ENCODE measurements at places on chromosomes 2 and 18.

- no peak for DNase-seq
Observed at GRCh38 chr2:219243291-219243761, 1.9 kb downstream of the GLB1L start.

- DNase-seq, result no peak
Observed at GRCh38 chr2:197894751-197895274, 90.4 kb downstream of the PLCL1 start.

DNA sequence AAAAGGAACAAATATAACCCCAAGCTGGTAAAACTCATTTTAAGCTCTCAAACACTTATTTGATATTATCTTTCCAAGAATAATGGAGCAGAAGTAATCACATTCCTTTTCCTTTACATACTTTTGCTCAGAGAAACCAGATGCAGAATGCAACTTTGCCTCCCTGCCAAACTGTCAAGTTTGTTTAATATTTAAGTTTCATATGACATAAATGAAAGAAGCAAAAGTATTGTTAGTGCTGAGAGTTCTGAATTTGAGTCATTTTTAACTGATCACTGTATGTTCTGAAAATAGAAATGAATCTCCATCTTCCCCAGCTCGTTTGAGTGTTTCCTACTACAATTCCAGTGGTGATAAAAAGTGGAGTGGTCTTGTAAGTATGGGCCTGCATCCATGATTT lies 423.4 kb downstream of the PID1 start:
- no peak for DNase-seq

GRCh38 chr18:59419386-59419785 lies 60.3 kb upstream of the LMAN1 start:
- DNase-seq, result no peak

- DNase-seq, result no peak
Observed at GRCh38 chr2:194015751-194016150, 1641.3 kb upstream of the SLC39A10 start.

- DNase-seq, result no peak
Observed at GRCh38 chr2:235611349-235611748, 117.5 kb downstream of the AGAP1 start.

DNA sequence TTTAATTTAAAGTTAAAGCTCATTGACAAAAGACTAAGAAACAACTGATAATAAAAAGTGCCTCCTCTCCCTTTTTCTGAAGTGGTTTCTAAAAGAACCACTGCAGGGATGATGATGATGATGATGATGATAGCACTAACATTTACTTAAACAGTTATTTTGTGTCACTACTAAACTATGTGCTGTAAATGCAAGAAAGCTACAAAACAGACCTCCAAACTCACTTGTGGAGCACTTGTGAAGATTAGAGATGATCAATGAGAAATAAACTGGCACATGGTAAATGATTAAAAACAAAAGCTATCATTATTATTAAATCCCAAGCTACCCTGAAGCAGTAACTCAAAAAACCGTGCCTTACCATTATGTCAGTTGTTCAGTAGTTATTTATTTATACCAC lies 88.7 kb downstream of the SLC8A1 start:
- no peak for DNase-seq

- no peak for DNase-seq
Observed at GRCh38 chr2:241618296-241618805, 18.6 kb downstream of the THAP4 start.

DNA sequence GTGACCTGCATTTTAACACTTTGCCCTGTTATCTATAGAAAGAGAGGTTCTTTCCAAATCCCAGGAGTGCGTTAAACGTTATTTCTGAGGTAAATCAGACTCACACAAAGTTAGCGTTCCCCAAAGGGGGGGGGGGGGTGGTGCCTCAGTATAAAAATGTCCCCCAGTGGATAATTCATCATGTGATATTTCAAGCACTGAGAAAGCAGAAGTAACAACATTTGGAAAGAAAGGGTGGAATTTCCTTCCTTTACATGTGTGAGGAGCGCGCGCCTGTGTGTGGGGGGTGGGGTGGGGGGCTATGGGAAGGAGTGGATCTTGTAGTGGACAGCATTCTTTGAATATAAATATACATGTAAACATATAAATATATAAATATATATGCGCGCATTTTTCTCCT lies 630.9 kb downstream of the NYAP2 start:
- no peak for DNase-seq

- DNase-seq, result no peak
Observed at GRCh38 chr2:231606941-231607340, 14.3 kb downstream of the TEX44 start.

DNA sequence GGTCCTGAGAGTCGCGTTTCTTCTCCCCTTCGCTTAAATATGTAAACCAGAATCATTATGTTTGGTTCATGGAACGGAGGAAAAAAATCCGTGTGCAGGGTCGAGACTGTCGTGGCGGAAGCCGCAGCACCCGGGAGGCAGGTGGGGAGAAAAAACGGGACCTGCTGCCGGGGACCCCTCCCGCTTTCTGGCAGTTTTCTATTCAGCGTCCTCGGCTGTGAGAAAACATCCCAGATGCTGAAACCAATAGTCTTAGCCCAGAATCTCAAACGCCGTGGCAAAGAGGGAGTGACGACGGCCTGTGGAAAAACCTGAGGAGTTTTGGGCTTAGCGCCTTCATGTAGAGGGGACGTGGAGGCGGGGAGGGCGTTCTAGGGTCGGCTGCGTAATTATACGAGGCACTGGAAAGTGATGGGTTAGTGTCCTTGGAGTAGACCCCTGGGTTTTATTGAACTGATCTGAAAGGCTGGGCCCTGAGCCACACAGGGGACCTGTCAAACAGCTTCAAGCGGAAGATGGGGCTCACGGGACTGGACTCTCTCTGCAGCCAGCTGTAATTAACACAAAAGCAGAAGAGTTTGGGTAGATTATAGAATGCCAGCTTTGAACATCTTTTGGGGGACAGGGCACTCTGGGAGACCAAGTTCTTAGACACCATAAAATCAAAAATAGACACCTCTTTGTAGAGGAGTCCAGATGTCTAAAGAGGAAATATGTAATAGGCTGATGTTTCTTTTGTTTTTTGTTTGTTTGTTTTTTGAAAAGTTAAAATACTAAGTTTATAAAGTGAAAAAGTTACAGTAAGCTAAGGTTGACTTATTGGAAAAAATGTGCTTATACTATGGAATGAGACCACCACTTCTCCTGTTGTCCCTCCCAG lies 834 bp upstream of the BUB1 start:
- no peak for DNase-seq

GRCh38 chr2:240596080-240596460 lies 9.5 kb downstream of the CAPN10 start:
- DNase-seq, result no peak

GRCh38 chr2:235576337-235576910 lies 82.6 kb downstream of the AGAP1 start:
- no peak for DNase-seq

DNA sequence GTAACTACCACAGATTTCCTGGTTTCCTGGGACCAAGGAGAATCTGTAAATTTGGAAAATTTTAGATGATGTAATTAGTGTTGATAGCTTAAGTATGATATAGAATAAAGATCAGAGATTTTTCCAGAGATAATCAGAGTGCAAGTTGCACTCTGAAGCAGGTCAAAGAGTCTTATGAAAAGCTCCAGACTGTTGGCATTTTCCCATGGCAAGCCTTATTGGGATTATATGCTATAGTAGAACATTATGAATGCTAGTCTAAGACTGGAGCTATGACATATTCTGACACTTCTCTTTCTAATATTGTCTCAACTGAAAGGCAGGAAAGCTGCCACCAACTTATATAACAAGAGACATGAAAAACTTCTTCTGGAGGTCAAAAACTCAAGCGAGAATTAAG lies 1638.3 kb upstream of the LRRTM1 start:
- DNase-seq, result no peak

DNA sequence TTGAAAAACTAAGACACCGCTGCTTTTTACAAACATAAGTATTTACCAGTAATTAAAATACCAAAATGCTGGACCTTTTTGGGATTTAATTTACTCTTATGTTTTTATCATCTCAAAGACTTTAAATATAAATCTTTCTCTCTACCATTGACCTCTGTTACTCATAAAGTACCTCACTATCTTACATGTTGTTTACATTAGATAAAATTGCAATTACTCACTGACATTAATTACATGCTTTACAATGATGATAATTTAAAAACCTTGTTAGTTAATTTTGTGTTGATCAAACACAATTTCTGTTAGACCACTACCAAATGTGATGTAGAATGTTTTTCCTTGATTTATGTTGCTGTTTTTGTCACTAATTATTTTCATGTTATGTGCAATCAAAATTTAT lies 139.5 kb downstream of the PTH2R start:
- no peak for DNase-seq

GRCh38 chr2:128797533-128797932 lies 478.9 kb upstream of the HS6ST1 start:
- no peak for DNase-seq

- no peak for DNase-seq
Observed at GRCh38 chr2:197601726-197602125, 73.7 kb downstream of the RFTN2 start.

- DNase-seq, result no peak
Observed at GRCh38 chr2:69804416-69804815, 25.0 kb upstream of the GMCL1 start.

DNA sequence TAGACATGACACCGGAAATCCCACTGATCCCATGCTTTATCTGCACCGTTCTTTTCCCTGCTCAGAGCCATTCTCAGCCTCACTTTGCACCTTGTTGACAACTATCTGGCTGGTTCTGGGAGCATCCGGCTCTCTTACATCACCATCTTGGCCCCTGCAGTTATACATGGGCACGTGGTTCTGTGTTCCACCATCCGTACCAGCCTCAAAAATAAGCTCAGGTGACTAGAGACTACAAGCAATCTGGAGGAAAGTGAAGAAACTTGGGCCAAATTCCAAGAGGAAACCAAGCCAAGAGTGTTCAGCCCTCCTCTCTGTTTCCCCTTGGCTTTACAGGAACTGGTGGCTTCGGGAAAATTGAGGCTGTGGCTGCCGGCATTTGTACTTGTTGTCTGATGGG lies 244.6 kb upstream of the ACVR2A start:
- no peak for DNase-seq

GRCh38 chr2:29063646-29064345 lies 10.5 kb downstream of the PCARE start:
- DNase-seq, result peak; percentile 17

- no peak for DNase-seq
Observed at GRCh38 chr2:65767946-65768345, 335.5 kb upstream of the SPRED2 start.

GRCh38 chr2:127365211-127365643 lies 22.5 kb downstream of the MAP3K2 start:
- no peak for DNase-seq

GRCh38 chr2:98027538-98027937 lies 31.8 kb upstream of the TMEM131 start:
- DNase-seq, result no peak

- no peak for DNase-seq
Observed at GRCh38 chr2:135744760-135745314, 3.2 kb downstream of the UBXN4 start.

DNA sequence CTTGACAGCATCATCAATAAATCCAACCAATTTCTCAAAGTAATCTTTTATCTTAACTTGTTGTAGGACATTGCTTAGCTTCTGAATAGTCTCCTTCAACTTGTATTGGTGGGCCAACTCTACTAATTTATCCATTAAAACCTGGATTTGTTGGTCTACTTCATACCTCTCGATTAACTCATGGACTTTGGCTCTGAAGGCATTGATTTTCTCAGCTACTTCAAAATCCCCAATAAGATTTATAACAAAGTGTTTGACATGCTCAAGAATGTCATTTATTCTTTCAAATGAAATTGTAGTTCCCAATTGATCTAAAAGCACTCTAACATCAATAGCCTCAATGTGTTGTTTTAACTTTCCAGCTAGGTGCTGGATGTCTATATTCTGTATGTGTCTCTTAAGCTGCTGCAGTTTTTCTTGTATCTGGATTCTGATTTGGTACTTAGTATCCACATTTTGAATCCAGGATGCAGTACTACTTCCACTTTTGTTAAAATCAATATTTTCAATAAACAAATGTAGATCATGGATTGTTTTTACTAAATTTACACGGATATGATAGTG lies 34.1 kb downstream of the APOB start:
- DNase-seq, result no peak

GRCh38 chr2:82599021-82599420 lies 1860.1 kb downstream of the SUCLG1 start:
- no peak for DNase-seq

GRCh38 chr2:218709908-218710307 lies 727 bp upstream of the TTLL4 start:
- no peak for DNase-seq

GRCh38 chr18:32759611-32760167 lies 13.1 kb downstream of the KLHL14 start:
- no peak for DNase-seq

DNA sequence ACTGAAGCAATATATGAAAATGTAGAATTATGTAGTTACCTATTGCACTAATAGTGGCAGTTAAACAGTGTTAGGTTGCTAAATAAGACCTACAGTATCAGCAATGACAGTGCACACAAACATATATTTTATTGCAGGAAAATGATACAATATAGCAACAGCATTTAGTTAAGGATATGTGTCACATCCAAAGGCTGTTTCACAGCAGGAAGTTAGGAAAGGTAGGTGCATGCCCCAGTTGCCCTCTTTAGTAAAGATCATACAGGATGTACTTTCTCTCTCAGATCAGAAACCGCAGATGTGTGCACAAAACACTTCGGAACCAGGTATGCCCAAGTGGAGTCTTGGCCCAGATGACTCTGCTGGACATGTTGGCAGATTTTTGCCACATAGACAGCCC lies 444.1 kb downstream of the XIRP2 start:
- no peak for DNase-seq

- no peak for DNase-seq
Observed at GRCh38 chr2:70942396-70943204, 6.9 kb downstream of the ATP6V1B1 start.

DNA sequence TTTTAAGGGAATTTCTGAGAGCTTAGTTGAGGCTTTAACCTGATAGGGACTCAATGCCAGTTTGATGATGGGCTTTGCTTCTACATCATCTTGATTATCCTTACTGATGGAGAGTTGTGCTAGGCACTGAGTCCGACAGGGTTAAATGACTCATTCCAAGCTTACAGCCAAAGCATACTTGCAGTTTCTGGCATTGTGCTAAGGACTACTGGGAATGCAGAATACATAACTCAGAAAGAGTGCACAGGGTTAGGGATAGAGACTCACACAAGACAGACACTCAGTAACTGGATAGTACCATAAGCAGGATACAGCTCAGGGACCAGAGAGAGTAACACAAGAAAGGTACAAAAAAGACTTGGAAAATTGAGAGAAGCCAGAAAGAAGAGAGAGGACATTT lies 94.1 kb upstream of the SLC14A2 start:
- DNase-seq, result peak; percentile 22

DNA sequence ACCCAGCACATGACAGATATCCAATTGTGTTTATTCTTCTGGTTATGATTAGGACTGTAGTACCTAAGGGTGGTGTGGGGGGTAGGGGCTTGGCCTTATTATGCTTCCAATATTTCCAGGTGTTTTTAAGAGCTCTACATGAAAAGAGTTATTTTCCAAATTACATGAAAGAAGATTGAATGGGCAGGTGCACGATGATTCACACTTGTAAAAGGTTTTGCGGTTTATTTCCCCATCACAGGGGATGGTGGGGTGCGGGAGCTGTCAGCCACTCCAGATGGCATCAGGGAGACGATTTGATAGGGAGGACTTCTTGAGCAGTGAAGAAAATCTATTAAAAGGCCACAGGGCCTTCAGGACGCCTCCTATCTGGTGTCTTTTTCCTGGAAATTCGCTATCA lies 15.1 kb upstream of the CCBE1 start:
- no peak for DNase-seq

Data from amniotic stem cell (primary cell).